Endothelial cell of umbilical vein (primary cell): ENCODE measurements at places on chromosomes 6 and 20.

GRCh38 chr6:6248651-6249050 lies 71.8 kb downstream of the F13A1 start:
- DNase-seq, result no peak

DNA sequence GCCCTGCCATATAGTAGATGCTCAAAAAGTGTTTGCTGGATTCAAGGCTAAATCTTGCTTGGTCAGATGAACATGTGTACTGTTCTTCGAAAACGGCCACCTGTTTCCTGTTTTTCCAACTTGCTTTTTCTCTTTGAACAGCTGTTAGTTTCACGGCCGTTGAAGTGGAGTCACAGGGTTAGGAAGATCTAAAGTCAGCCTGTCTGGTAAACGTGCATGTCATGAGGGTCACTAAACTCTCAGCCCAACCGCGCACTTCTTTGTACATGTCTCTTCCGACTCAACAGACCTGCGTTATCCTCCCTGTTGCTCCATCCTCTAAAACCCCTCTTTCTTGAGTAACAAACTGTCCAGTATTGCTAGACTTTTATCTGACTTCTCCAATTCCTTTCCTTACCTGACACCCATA lies 93.2 kb upstream of the MAN1A1 start:
- peak; percentile 21 for DNase-seq

GRCh38 chr6:159062976-159063375 lies 18.2 kb upstream of the TAGAP start:
- DNase-seq, result no peak

GRCh38 chr6:142761756-142762155 lies 183.2 kb downstream of the HIVEP2 start:
- no peak for DNase-seq

DNA sequence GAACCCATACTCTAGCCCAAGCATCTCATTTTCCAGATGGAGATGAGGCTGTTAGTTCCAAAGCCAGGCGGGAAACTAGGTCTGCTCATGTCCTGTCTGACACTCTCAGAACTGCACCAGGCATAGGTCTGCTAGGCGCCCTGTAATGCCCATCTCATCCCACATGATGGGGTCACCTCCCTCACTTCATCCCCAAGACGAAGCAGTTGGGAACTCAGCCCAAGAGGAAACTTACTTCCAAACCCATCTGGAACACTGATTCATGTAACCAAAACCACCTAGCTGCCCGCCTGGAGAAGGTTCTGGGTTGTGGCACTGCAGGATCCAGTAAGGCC lies 119.4 kb upstream of the PRND start:
- DNase-seq, result no peak

DNA sequence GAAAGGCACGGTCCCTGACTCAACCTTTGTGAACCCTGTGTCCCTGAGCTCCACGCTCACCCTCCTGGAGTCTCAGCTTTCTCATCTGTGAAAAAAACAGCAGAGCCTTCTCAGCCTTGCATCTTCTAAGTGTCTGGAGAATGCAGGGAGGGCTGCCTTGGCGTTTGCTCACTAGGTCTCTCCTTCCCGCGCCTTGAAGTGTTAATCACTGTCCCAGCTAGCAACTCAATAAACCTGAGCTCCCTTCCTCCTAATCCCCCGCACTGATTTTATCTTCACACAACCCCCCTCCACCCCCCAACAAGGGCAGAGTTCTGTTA lies 34.9 kb upstream of the FOXC1 start:
- no peak for DNase-seq

GRCh38 chr20:43894491-43894890 lies 20.2 kb upstream of the TOX2 start:
- DNase-seq, result no peak

GRCh38 chr6:11242711-11243110 lies 10.2 kb upstream of the NEDD9 start:
- no peak for DNase-seq

DNA sequence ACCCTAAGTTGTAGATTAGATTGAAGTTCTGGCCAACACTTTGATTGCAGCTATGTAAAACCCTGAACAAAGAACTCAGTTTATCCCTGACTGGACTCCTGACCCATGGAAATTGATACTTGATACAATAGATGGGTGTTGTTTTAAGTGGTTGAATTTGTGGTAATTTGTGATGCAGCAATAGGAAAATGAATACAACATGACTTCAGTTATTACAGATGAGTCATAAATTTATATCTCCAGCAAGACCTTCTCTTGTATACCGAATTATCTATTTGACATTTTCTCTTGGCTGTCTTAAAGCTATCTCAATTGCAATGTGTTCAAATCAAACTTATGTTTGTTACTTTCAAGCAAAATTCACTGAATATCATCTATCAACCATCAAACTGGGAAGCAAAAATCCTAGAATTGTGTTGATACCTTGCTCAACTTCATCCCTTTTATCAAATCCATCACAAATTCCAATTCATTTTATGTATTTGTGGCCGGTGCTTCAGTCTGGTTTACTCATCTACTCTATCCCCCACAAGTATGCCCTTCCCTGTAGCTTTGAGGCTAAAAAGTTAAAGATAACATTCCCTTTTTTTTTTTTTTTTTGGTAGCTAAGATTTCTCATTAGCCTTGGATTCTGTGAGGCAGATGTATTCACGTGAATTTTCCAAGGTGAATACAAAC lies 129.4 kb upstream of the CENPW start:
- DNase-seq, result no peak

- no peak for DNase-seq
Measured at GRCh38 chr6:22726966-22727365, 157.6 kb downstream of the HDGFL1 start.

- no peak for DNase-seq
Measured at GRCh38 chr20:19300395-19300794, 88.0 kb downstream of the SLC24A3 start.

DNA sequence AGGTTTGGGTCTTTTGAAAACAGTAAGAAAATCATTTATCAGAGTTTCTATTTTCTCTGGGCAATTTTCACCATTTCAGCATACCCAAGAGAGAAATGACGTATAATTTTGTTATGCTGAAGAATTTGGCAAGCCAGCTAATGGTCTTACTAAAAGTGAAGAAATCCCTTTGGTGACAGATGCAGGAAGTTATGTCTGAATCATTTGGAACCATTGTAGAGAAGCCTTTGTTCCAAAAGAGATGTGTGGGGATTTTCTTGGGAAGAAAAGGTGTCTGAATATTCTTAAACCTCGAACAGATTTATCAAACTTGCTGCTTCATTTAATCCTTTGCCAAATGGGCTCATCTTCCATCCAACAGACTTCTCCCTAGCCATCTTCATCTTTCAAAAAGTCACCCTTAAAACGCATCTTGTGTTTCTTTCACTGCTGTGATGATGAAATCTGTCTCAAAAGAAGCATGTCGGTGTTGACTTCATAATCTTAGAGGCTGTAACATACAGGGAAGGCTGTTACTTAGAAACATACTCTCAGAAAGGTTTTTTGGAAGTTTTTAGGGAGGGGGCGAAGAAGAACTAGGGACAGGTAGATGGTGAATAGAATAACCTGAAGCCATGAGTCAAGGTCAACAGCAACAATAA lies 39.5 kb downstream of the CITED2 start:
- peak; percentile 22 for DNase-seq

GRCh38 chr6:165825256-165825815 lies 162.3 kb upstream of the PDE10A start:
- DNase-seq, result no peak

- DNase-seq, result no peak
Measured at GRCh38 chr6:156021746-156022396, 566.2 kb upstream of the NOX3 start.

GRCh38 chr6:35082733-35083403 lies 58.3 kb downstream of the TCP11 start:
- DNase-seq, result no peak

GRCh38 chr6:87731818-87732661 lies 30.0 kb upstream of the AKIRIN2 start:
- peak; percentile 88 for DNase-seq

DNA sequence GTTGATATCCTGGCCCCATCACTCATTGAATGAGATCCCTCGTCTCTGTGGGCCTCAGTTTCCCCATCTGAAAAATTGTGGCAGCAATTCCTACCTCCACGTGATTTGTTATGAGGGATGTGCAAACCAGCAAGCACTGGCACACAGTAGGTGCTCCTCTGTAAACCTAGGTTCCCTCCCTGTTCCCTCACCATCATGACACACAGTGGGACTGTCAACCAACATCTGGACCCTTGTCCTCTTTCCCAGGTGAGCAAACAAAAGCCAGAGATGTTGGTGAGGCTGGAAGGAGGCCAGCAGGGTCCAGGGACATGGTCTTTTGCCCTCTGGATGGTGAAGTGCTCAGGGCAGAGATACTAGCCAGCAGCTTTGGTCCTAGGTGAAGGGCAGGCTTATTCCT lies 26.1 kb downstream of the RSPO4 start:
- DNase-seq, result no peak

DNA sequence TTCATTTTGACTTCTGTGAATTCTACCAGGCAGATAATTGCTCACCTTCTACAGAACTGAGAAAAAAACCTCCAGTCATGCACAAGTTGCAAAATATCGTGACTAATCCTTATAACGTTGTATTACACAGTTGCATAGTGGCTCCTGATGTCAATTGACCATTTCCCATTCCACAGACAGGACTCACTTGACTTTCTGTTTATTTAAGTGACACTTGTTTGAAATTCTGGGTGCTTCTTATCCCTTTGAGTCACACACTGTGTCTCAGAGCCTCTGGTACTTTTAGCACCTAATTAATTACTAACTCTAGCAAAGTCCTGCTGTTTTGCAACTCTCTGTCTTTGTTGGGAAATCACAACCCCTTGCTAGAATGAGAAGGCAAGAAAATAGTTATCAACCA lies 16.2 kb upstream of the RSPO3 start:
- DNase-seq, result no peak

DNA sequence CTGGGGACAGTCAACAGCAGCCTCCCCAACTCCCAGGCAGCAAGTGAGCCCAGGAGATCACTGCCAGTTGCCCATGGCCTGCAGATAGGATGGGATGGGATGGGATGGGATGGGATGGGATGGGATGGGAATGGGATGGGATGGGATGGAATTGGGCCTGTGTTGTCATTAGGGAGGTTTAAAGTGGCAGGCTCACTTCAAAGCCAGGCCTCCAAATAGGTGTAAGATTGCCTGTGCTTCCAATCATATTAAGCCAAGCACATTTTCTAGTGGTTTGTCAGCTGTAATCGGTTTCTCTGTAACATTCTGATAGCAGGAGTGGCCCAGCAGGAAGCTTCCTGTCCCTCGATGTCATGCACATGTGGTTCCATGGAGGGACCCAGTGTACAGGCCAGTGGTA lies 82.7 kb upstream of the NXT1 start:
- DNase-seq, result no peak

GRCh38 chr20:5933802-5934436 lies 16.4 kb downstream of the TRMT6 start:
- DNase-seq, result peak; percentile 25

- DNase-seq, result no peak
Measured at GRCh38 chr6:18634912-18635311, 247.8 kb downstream of the RNF144B start.

- no peak for DNase-seq
Measured at GRCh38 chr20:33277471-33278441, 5.3 kb upstream of the BPIFB1 start.

DNA sequence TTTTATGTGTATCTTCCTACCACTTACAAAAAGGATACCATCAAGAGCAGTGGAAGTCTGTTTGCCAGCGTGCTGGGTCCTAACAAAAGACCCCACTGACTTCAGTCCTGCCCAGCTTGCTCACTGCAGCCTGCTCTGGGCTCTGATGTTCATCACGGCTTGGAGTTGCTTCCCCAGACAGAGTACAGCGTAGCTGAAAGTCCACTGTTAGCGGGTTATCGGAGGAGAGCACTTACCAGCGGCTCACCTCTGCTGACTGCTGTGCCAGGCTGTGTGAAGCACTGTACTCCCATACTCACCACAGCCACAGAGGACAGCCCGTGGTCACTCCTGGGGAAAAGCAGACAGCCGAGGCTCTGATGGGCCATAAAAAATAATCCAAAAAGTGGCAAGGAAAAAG lies 40.2 kb downstream of the CTCFL start:
- no peak for DNase-seq

GRCh38 chr6:52704060-52704459 lies 33.1 kb downstream of the TMEM14A start:
- no peak for DNase-seq

DNA sequence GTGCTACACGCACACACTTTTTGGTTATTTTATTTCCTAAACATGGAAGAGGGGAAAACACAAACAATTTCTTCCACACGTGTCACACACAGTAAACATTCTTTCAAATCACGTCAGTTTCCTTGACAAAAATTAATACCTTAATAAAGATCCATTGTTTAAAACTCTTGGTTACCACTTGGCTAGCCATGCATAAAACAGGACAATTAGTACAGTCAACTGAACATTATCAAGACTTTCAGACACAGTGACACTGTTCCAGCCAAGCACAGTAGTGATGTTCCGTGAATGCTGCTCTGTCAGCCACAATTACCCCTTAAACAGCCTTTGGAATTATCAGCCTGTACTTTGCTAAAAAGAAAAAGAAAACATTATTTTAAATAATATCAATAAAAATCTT lies 50.8 kb downstream of the GMDS start:
- DNase-seq, result no peak

- no peak for DNase-seq
Measured at GRCh38 chr6:63447134-63447533, 125.1 kb upstream of the LOC128125822 start.

GRCh38 chr6:148671085-148671484 lies 75.7 kb upstream of the UST start:
- no peak for DNase-seq

DNA sequence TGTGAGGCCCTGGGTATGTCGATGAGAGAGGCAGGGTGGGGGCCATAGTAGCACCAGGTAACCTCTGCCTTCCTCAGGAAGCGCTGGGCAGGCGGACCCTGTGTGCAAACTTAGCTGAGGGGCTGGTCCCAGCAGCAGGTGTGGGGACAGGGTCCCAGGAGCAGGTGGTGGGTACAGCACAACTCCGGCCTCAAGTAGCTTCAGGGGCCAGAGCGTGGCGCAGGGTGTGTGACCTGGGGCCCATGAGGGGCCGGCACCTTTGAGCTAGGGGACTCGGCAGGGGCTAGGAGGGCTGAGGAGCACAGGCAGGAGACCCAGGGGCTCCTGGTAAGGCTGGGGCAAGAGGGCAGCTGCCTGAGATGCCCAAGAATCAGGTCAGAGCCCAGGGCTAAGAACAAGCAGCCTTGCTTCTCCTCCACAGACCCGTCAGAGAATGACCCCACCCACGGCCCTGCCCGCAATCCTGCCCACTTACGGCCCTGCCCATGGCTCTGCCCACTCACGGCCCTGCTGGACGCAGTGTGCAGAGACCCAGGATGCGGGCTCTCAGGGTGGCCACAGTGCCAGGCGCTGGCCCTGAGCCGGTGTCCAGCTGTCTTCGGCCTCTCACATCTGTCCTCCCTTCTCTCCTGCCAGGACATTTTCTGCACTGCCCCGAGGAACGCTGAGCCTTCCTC lies 30.9 kb downstream of the CHRNA4 start:
- no peak for DNase-seq

DNA sequence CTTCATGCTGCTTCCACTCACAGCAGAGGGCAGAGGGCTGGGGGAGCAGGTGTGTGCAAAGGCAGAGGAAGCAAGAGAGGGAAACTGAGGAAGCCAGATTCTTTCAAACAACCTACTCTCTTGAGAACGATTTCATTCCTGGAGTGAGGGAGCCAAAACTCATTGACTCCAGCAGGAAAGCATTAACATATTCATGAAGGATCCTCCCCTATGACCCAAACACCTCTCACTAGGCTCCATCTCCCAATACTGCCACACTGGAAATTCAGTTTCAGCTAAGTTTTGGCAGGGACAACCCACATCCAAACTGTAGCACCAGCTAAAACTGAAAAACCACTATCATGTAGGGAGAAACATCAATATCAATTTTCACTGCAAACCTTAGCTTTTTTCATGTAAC lies 125.1 kb downstream of the OLIG3 start:
- no peak for DNase-seq

GRCh38 chr6:112209131-112209530 lies 45.2 kb downstream of the LAMA4 start:
- no peak for DNase-seq
